Stomach (tissue), 19 donors: ENCODE measurements at places on chromosomes 7 and 10. TPM values are rescaled to one million over a fixed set of nuclear protein-coding genes. Genes with fewer than 3 reads are reported as not detected.

GRCh38 chr7:7738177-7738576 lies 19.8 kb upstream of the RPA3 start:
- H3K27me3 ChIP-seq = no peaks in the 10 kb centered on the region
- H3K27ac ChIP-seq = no peak overlapping the region
- no peak for DNase-seq
- no peaks in the 10 kb centered on the region for H3K4me1 ChIP-seq
- no peak overlapping the region for H3K4me3 ChIP-seq

DNA sequence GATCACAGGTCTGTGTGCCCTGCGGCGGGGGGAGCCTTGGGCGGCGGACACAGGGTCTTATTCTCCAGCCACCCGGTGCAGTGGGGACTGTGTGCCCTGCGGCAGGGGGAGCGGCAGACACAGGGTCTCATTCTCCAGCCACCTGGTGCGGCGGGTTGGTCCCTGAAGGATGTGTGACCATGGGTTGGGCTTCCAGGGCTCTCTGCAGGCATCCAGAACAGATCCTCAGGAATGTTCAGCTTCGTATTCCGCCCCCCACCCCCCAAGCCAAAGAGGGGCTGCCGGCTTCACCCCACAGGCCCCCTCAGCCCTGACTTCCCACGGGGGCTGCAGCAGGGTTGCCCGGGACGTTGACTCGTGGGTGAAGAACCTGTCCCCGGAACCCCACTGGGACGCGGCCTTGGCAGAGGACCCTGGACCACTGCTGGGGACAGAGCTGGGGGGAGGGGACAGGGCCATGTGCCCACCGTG lies 154.5 kb upstream of the PPP2R2D start:
- no peaks in the 10 kb centered on the region for H3K4me1 ChIP-seq
- no peaks in the 10 kb centered on the region for H3K36me3 ChIP-seq
- H3K4me3 ChIP-seq = no peak overlapping the region
- peaks cover 94% of the 10 kb centered on the region for H3K27me3 ChIP-seq

- no peaks in the 10 kb centered on the region for H3K27me3 ChIP-seq
- H3K4me3 ChIP-seq = no peak overlapping the region
- no peak for DNase-seq
- no peak overlapping the region for H3K27ac ChIP-seq
- H3K4me1 ChIP-seq = no peaks in the 10 kb centered on the region
These were observed 499.6 kb upstream of the LRRN3 start for GRCh38 chr7:110591341-110591740.

The ARHGAP12 gene
- 17.0 TPM for total RNA-seq

DNA sequence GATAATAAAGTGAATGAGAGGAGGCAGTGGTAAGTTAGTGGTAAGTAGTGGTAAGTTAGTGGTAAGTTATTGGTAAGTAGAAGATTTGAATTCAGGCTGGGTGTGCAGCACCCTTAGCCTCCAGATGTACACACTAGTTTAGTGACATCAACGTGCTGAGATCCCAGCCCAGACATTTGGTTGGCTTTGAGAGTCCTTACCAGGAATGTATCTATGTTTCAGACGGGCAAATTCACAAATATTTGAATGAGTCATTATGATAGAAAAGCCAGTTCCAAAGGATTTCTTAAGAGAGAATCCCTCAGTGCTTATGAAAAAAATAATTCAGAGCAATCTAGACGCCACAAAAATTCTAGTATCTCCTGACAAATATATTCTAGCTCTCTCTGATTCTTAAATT lies 70.0 kb downstream of the ARL4A start:
- H3K27ac ChIP-seq = no peak overlapping the region
- no peaks in the 10 kb centered on the region for H3K36me3 ChIP-seq
- DNase-seq = no peak
- no peak overlapping the region for H3K4me3 ChIP-seq
